ENCODE measurements at places on chromosomes 3 and 15. TPM values are rescaled to one million over a fixed set of nuclear protein-coding genes. Genes with fewer than 3 reads are reported as not detected.
A peak's percentile ranks its signal among the peaks of the same experiment; 100 is the strongest.

Gene PSMD6
- 101 TPM for total RNA-seq

Gene STRIT1
- not detected for total RNA-seq

GRCh38 chr3:58566398-58567250 is 10.6 kb downstream of the FAM107A start:
- no peak for DNase-seq

DNA sequence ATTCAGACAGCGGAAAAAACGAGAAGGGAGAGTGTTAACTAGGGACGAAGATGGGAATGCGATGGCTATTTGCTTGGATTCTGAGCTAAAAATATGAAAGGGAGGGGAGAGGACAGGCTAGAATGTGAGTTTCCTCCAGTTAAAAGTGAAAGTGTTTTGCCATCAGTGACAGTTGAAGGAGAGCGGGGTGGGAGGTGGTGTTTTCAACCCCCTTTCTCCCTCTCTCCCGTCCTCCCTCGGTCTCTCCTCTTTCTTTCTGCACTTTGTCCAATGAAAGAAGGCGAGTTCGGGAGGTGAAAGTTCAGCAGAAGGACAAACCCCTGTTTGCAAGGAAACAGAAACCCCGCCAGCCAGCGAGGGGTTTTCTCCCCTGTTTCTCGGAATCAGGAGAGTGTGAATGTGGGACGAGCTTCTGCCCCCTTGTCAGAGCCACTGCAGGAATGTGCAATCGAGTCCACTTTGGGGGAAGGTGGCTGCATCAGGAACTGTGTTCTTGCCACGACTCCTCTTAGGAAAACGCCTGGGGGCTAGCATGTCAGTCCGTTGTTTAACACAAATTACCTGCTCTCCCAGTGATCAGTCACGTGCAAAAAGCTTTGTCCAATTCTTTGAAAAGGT is 975 bp upstream of the FOXP1 start:
- DNase-seq: peak; percentile 78

DNA sequence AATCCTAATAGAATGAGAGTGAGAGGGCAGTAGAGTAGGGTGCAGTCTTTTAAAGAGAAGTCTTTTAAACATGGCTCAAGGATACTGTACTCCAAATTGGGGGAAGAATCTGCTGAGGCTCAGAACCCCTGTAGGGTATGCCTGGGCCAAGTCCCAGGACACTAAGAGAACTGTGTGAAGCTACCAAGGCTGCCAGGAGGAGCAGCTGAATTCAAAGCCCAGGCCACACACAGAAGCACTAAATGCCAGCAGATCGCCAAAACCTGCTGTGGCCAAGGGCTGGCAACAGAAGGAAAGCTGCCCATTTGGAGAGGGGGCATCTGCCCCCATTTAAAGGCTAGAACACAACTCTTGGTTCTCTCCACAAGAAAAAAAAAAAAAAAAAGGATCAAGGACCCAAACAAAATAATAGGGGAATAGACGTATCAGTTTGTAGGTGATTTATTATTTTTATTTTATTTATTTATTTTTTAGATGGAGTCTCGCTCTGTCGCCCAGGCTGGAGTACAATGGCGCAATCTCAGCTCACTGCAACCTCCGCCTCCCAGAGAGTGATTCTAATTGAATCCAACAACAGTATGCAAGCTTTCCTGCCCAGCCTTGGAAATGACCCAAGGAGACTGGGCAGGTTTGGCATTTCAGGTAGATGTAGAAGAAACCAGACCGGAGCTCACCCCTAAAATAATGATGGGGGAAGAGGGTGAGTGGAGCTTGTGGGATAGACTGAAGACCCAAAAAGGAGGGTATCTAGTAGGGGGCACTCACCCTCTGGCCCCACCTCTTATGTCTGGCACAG is 279.0 kb upstream of the WNT5A start:
- no peak for DNase-seq

GRCh38 chr15:77426871-77427270 is 6.2 kb downstream of the HMG20A start:
- DNase-seq: no peak

DNA sequence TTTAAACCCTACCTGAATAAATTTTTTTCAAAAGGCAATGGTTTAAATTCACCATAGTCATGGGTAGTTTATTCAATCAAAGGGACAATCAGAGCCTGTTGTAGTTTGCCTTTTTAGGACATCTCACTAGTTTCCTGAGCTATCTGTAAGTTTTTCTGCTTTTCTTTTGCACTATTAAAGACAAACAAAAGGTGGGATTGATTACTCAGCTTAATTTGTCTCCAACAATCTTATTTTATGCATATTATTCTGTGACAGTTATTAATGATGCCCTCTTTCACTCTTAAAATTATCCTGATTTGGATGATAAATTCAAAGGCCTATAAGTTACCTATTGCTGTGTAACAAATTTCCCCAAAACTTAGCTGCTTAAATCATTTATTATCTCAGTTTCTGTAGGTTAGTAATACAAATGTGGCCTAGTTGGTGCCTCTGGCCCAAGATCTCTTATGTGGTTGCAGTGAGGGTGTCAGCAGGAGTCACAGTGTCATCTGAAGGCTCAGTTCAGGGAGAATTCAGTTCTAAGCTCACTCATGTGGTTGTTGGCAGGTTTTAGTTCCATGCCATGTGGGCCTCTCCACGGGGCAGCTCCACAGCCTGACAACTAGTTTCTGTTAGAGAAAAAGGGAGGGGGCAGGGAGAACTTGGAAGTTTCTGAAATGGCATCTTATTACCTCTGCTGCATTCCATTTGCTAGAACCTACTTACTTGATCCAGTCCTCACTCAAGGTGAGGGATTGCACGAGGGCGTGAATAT is 16.0 kb downstream of the ARMC8 start:
- peak; percentile 13 for DNase-seq

- no peak for DNase-seq
Measured at GRCh38 chr15:48001393-48002039, 119.3 kb upstream of the SLC24A5 start.

DNA sequence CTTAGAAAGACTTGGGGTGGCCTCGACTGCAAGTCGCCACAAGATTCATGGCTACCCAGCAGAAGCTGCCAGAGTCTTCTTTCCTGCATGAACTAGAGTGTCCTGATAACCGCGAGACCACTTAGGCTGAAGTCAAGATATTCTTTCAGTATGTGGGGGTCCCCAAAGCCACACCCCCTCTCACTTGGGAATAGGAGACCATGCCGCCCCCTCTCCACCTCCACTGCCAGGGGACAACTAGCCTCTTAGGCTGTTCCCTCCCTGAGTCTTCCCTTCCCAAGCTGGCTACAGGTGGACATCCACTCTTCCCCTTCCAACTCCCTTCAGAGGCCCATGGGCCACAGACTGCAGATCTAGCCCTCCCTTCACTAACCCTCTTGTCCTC is 1.3 kb upstream of the CCDC12 start:
- no peak for DNase-seq

- no peak for DNase-seq
Measured at GRCh38 chr3:15171096-15171495, 35.0 kb upstream of the CAPN7 start.
